ENCODE measurements at places on chromosomes 12 and 14.
A peak's percentile ranks its signal among the peaks of the same experiment; 100 is the strongest.

DNA sequence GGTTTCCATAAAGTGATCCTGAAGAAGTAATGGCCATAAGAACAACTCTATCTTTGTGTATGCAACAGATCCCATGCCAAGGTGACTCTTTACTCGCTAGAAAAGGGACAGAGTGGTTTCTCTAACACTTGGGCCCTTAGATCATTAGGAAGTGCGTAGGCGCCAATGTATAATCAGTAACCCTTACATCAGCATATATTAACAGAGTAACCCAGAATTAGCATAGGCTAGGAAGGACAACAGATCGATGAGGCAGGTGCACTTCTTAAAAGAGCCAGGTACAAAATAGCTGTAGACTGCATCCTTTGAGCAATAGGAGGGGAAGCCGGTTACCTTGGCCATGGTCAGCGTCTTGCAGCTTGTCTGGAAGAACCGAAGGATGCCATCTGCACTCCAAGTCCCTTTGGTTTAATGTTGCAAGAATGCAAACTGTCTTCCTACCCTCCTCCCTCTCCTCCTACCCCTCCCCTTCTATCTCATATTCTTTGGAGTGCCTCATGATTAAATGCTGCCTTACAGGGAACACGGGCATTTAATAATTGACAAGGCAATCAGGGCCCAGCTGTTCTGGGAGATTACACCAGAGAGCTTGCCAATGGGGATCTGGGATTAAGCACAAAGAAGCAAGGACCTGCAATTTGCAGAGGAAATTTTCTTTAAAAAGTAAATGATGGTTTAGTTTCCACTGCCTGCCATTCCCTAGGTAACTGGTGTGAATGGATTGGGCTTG lies 8.0 kb downstream of the GSG1 start:
- no peak for DNase-seq

GRCh38 chr14:54489318-54489683 lies 521 bp upstream of the GMFB start:
- no peak for DNase-seq

DNA sequence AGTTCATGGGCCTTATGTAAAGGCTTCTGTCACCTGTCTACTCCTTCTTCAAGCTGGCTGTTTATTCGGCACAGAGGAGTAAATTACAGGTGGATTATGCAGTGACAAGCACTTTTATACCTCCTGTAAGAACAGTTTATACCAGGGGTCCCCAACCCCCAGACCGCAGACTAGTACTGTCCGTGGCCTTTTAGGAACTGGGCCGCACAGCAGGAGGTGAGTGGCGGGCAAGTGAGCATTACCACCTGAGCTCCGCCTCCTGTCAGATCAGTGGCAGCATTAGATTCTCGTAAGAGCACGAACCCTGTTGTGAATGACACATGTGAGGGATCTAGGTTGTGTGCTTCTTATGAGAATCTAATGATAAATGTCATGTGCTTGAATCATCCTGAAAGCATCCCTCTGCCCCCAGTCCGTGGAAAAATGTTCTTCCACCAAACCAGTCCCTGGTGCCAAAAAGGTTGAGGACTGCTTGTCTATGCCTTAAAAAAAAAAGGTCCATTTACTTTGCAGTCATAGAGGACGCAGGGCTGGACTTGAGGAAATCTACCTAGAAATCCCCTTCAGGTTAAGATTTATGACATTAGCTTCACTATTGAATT lies 78.8 kb downstream of the ETV6 start:
- no peak for DNase-seq

GRCh38 chr14:54344445-54344844 lies 52.4 kb upstream of the CDKN3 start:
- DNase-seq, result no peak

DNA sequence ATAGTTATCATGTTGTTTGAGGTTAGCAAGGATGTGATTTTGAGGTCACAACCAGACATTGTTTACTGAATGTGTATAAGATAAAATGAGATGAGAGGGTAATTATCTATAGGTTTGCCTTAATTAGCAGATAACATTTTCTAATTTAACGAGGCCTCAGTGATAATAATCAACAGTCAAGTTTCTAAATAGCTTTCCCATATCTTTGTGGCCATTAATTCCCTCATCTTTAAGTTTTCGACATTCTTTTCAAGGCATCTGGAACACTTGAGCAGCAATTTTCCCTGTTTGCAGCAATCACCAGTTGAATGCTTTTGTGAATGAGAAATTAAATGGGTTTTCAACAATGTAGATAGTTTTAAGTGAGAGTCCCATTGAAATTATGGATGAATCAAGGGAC lies 304.1 kb downstream of the SYT1 start:
- no peak for DNase-seq

DNA sequence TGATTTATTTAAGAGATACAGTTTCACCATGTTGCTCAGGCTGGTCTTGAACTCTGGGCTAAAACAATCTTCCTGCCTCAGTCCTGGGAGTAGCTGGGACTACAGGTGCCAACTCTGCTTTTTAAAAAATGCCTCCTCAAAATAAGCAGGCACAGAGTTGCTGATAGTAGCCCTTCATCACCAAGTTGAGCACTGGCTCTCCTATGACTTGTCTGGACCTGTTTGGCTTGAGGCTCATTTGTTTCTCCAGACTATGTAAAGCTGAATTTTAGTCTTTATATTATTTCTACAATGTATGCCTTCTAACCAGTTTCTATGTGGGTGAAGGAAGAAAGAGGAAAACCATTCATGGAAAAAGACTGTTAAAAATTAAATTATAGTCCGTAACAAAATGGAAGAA lies 39.5 kb upstream of the RAD51AP1 start:
- DNase-seq, result no peak

- DNase-seq, result no peak
Observed at GRCh38 chr14:90087433-90087832, 25.6 kb downstream of the KCNK13 start.

DNA sequence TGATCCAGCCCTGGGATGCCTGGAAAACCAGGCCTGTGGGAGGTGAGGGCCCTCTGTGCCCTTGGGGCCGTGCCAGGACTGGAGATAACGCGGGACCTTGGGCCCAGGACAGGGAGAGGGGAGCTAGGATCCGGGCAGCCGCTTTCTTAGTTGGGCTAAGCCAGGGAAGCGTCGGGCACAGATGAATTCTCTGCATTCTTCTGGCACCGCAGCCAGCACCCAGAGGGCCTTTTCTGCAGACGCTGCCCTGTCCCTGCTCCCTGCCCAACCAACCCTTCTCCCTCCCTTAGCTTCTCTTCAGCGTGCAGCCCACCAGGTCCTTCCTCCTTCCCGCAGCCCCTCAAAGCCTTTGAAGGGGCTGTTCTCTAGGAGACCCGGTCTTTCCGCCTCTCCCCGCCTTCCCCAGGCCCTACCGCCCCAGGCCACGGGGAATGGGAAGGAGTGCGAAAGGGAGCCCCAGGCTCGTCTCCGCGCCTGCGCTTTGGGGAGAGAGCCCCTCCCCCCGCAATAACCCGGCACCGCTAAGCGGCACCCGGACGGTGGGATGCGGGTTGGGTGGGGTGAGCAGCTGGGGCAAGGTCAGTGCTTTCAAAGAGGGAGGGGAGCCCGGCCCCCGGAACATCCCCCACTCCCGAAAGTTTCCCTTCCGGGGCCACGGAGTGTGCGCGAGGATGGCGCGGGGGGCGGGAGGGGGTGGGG lies 663 bp downstream of the NCKAP5L start:
- DNase-seq, result peak; percentile 59

- peak; percentile 49 for DNase-seq
Observed at GRCh38 chr12:19129486-19130223, at the start of gene PLEKHA5. Gene PLEKHA5, plus strand, starts transcription at chr12:19129733. Its CDS starts 67 bp downstream, at chr12:19129800.

- no peak for DNase-seq
Observed at GRCh38 chr14:89442280-89442679, 25.2 kb upstream of the FOXN3 start.
